ENCODE measurements at places on chromosomes 5 and 9. TPM values are rescaled to one million over a fixed set of nuclear protein-coding genes. Genes with fewer than 3 reads are reported as not detected.

DNA sequence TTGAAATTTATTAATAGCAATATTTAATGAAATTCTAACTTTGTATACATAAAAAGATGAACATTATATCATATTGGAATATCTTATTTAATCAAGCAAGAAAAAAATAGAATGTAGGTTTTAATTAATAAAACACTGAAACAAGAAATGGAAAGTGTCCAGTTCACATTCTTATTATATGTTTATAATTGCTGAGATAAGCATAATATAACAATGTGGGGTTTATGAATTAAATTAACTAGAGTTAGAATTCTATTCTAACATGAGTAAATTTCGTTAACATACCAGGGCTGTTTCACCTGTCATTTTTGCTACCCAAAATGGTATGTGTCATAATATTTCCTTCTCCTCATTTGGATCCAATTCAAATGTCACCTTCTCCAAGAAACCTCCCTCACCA, 12.3 kb downstream of the CDH9 start:
- H3K4me1 ChIP-seq = no peaks in the 10 kb centered on the region
- no peak overlapping the region for H3K27ac ChIP-seq
- no peaks in the 10 kb centered on the region for H3K36me3 ChIP-seq
- no peaks in the 10 kb centered on the region for H3K27me3 ChIP-seq
- no peak for DNase-seq

Gene SHISAL2B
- not detected for polyA plus RNA-seq

DNA sequence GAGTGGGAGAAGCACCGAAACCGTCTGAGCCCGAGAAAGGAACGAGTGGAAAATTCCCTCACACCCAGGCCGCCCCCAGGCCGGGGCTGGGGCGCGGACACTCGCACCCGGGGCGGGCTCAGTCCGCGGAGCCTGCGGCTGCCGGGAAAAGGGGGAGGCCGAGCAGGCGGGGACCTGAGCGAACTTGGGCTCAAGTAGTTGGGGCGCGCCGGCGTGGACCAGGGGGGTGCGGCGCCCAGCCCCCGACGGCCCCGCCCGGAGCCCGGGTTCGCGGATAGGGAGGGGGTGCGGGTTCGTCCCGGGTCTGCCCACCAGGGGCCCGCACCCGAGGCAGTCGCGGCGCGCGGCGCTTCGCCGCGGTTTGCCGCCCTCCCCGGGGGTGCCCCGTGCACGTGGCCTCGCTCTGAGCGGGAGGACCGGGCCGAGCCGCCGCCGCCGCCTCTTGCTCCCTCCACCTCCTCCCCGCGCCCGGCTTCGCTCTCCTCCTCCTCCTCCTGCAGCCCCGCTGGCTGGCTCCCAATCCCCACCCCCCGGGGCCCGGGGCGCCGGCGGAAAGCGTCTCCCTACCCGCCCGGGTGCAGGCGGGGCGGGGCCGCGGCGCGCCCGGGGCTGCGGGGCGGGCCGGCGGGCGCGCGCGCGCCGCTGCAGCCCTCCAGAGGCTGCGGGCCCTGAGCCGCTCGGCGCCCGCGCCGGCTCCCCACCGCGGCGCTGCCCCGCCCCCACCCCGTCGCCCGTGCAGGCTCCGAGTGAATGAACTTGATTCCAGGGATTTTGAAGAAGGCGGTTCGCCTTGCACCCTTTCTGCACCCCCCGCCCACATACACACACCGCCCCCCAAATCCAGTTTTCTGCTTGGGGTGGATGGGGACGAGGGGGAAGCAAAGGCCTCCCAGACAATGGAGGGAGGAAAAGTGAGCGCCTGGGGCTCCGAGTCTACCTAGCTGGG, 1.3 kb upstream of the NFIB start:
- H3K4me3 ChIP-seq = peak overlapping the region; percentile 92
- H3K27me3 ChIP-seq = peaks cover 33% of the 10 kb centered on the region
- peak; percentile 83 for DNase-seq
- H3K36me3 ChIP-seq = no peaks in the 10 kb centered on the region
- no peaks in the 10 kb centered on the region for H3K4me1 ChIP-seq
- peak overlapping the region; percentile 75 for H3K27ac ChIP-seq

Gene ADGRD2
- not detected for polyA plus RNA-seq

DNA sequence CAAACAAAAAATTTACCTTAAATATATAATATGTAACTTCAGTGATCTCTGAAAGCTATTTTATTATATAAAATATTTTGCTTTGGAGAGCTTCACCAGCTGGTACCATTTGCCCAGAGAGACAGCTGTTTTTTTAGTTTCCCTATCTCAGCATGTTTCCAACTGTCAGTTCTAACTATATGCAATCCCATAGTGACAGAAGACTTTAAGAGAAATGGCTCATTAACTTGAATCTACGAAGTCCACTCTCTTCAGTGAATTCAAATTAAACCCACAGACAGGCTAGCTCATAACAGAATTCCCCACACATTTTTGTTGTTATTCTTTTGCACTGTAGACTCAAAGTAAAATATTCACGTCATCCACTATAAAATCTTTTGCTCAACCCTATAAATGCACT, 251.8 kb upstream of the POU5F2 start:
- DNase-seq = no peak
- no peak overlapping the region for H3K27ac ChIP-seq
- no peak overlapping the region for H3K4me3 ChIP-seq
- H3K4me1 ChIP-seq = no peaks in the 10 kb centered on the region

Gene NOXA1
- polyA plus RNA-seq = 24.9 TPM

GRCh38 chr9:72873456-72873855, 79.4 kb downstream of the ALDH1A1 start:
- no peak overlapping the region for H3K4me3 ChIP-seq
- H3K36me3 ChIP-seq = no peaks in the 10 kb centered on the region
- H3K27ac ChIP-seq = no peak overlapping the region
- no peak for DNase-seq
- H3K4me1 ChIP-seq = no peaks in the 10 kb centered on the region

Gene RASGRF2
- polyA plus RNA-seq = 3.0 TPM

DNA sequence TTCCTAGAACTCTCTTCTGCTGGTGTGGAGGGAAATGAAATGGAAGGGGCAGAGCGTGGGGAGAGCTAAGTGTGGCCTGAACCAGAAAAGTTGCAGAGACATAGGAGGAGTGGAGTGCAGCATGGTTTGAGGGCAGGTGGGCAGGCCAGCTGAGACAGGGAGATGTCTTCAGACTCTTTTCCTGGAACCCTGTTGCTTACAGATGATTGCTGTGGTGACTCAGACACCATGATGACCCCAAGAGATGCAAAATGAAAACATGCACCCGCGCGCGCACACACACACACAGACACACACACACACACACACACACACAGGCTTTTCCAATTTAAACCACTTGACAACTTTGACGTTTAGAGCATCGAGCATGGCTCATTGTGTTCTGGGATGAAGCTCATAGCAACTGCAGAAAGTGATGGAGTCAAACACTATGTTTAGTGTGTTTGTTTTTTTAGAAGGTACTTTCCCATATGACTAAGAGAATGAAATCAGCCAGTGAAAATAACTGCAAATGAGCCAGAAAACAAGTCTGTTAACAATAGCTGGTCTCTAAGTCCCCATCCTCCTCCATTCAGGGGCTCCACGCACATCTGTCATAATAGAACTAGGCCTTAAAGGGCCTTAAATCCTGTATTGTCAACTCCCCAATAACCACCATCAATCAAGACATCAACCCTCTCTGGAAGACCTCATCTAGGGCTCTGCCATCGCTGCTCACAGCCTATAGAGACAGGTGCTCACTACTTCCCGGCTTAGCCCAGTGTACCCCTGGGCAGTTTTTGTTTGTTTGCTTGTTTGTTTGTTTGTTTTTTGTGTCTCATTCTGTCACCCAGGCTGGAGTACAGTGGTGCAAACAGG, 9.6 kb downstream of the TMOD1 start:
- no peaks in the 10 kb centered on the region for H3K4me1 ChIP-seq
- H3K36me3 ChIP-seq = no peaks in the 10 kb centered on the region
- H3K27me3 ChIP-seq = no peaks in the 10 kb centered on the region
- no peak overlapping the region for H3K27ac ChIP-seq
- H3K4me3 ChIP-seq = no peak overlapping the region

- peaks cover 16% of the 10 kb centered on the region for H3K36me3 ChIP-seq
- H3K4me1 ChIP-seq = no peaks in the 10 kb centered on the region
- peak; percentile 62 for DNase-seq
- no peak overlapping the region for H3K27ac ChIP-seq
Measured at GRCh38 chr9:109277451-109277850, 43.4 kb downstream of the EPB41L4B start.

Gene RANBP3L
- polyA plus RNA-seq = not detected

GRCh38 chr9:91017245-91017644, 215.6 kb downstream of the SYK start:
- H3K36me3 ChIP-seq = no peaks in the 10 kb centered on the region
- no peak overlapping the region for H3K27ac ChIP-seq
- no peak for DNase-seq
- H3K4me3 ChIP-seq = no peak overlapping the region
- H3K27me3 ChIP-seq = no peaks in the 10 kb centered on the region

DNA sequence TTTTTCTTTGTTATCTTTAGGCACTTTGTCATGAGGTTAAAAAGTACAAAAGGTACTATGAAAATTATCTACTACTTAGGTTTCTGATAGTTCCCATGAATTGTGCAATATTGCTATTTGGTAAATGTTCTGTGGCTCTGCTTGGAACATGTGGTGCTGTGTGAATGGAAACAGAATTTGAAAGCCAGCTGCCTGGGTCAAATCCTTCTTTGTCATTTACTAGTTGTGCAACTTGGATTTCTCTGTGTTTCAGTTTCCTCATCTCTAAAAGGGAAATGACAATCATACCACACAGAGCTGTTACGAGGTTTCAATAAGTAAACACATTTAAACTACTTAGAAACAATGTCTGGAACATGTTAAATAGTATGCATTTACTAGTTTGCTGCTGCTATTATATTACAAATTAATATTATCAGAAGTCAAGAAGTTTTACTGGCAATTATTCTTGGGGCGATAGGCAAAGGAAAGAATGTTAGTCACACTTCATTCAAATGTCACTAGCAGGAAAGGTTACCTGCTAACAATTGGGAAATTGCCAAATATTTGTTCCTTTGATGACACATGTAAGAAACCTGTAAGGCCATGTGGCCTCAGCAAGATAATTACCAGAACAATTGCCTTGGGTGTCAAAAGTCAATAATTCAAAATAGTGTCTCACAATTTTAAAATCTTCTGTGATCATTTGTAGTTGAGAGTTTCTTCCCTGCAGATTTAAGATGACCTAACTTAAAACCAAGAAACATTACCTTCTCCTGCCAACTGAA, 184.8 kb downstream of the KIAA0825 start:
- no peaks in the 10 kb centered on the region for H3K27me3 ChIP-seq
- no peaks in the 10 kb centered on the region for H3K36me3 ChIP-seq

DNA sequence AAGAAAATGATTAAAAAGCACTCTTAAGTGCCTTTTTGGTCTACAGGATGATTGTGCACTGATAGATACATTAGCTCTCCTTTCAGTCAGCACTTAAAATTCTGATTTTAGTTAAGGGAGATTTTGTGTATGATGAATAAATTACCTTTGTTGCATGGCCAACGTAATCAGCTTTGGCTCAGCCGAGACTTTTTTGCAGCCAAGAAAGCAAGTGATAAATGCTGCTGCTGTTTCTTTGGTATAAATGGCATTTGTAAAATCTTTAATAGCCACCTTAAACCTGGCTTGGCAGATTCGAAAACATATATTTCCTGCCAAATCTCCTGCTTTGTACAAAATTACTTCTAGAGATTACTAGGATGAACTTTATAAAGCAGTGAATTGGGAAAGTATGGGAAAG, 147.7 kb downstream of the DCP2 start:
- no peaks in the 10 kb centered on the region for H3K27me3 ChIP-seq
- H3K4me3 ChIP-seq = no peak overlapping the region
- no peak for DNase-seq
- H3K27ac ChIP-seq = no peak overlapping the region
- no peaks in the 10 kb centered on the region for H3K36me3 ChIP-seq
- H3K4me1 ChIP-seq = no peaks in the 10 kb centered on the region

Gene C5orf22
- polyA plus RNA-seq = 7.8 TPM

DNA sequence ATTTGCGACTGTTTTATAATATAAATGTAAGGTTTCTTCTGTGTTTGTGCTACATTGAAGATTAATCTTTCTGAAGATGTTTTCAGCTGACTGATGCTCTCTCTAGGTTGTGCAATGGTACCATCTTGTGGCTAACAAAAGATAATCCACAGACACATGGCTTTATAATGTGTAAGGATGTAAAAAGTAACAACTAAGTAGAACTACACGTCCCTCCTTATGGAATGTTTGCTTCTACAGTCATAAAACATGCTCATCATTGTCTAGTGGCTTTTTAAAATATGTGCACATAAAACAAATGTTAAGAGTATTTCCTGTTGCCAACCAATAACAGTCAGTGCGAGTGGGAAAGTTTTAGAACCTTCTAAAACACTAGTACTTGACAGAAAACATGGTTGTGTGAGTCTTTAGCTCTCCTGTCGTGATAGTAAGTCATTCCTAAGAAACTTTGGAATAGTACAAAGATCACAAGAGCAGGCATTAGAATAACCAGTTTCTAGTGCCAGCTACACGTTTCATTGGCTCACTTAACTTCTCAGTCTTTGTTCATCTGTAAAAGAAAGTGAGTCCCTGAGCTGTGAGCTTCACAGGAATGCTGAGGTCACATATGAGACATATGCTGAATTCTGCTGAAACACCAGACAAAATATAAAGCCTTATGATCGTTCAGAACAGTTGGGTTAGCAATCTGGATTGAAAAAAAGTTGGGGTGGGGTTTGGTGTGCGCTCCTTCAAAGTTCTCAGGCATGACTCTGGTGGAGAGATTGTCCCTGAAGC, 75.7 kb upstream of the GLIS3 start:
- no peak overlapping the region for H3K27ac ChIP-seq
- H3K4me3 ChIP-seq = no peak overlapping the region
- no peaks in the 10 kb centered on the region for H3K27me3 ChIP-seq

Gene MYO10
- 36.5 TPM for polyA plus RNA-seq

GRCh38 chr9:71620331-71620730, 148.0 kb downstream of the CEMIP2 start:
- H3K27ac ChIP-seq = no peak overlapping the region
- no peaks in the 10 kb centered on the region for H3K4me1 ChIP-seq
- no peak for DNase-seq
- no peaks in the 10 kb centered on the region for H3K36me3 ChIP-seq
- no peak overlapping the region for H3K4me3 ChIP-seq

- H3K36me3 ChIP-seq = no peaks in the 10 kb centered on the region
- H3K4me1 ChIP-seq = peaks cover 29% of the 10 kb centered on the region
- H3K27me3 ChIP-seq = no peaks in the 10 kb centered on the region
- no peak overlapping the region for H3K4me3 ChIP-seq
- no peak overlapping the region for H3K27ac ChIP-seq
Measured at GRCh38 chr9:86733929-86734328, 213.4 kb downstream of the GAS1 start.

GRCh38 chr9:33852216-33852826, 35.4 kb downstream of the UBE2R2 start:
- no peaks in the 10 kb centered on the region for H3K27me3 ChIP-seq
- peaks cover 4% of the 10 kb centered on the region for H3K4me1 ChIP-seq
- peak; percentile 72 for DNase-seq
- H3K4me3 ChIP-seq = no peak overlapping the region
- no peak overlapping the region for H3K27ac ChIP-seq

GRCh38 chr5:97499605-97500004, 316.6 kb upstream of the RIOK2 start:
- no peak for DNase-seq
- no peaks in the 10 kb centered on the region for H3K4me1 ChIP-seq
- H3K4me3 ChIP-seq = no peak overlapping the region
- no peaks in the 10 kb centered on the region for H3K27me3 ChIP-seq
- no peaks in the 10 kb centered on the region for H3K36me3 ChIP-seq

All from small intestine (tissue), 16 donors.